ENCODE measurements at places on chromosomes 11 and 22.

DNA sequence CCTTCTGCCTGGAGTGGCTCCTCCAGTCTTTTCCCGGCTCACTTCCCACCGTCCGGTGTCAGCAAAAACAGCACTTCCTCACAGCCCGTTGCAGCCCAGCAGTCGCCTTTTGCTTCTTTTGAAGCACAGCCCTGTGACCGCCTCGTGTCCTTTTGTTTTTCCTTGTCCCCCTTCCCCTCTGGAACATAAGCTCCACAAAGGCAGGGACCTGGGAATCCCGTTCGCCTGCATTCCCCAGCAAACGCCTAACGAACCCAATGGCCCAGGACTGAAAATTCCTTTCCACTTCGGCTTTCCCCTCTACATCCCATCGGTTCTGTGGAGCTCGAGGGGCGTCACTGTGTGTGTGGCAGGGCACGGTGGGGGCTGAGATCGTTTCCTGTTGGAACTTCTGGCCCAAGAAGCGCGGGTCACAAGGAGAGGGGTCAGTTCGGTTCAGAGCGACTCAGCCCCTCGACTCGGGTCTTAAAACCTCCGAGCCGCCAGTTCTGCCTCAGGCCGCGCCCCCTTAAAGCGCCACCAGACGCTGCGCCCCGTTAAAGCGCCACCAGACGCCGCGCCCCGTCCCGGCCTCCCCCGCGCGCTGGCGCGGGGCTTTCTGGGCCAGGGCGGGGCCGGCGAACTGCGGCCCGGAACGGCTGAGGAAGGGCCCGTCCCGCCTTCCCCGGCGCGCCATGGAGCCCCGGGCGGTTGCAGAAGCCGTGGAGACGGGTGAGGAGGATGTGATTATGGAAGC is 841 bp downstream of the RIC8A start:
- DNase-seq, result no peak

GRCh38 chr22:29951791-29952413 is 68.9 kb downstream of the MTMR3 start:
- DNase-seq, result no peak

GRCh38 chr11:44743959-44744557 is 17.3 kb downstream of the TSPAN18 start:
- DNase-seq, result no peak

- no peak for DNase-seq
Observed at GRCh38 chr11:119315131-119316015, 1.6 kb downstream of the MCAM start.

DNA sequence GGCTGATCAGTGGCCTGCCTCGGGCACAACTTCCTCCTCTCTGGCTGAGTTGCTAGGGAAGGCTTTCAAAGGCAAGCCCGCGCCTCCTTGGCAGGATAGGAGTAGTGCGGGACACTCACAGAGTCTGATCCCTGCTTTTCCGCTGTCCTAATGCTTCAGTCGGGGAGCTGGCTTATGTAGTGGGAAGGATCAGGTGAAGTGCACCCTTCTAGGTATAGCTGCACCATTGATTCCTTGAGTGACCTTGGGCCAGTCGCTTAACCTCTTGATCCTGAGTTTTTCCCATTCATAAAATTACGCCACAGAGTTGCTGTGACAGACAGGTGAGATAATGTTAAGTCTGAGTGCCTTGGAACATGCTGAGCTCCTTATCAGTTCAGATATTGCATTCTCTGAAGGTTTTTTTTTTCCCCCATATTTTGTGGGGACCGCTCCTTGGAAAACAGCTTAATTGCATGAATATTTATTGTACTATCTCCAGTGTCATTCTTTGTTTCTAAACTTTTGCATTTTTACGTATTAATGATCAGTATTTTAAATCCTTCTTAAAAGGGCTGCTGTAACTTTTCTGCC is 961 bp downstream of the IPO7 start:
- no peak for DNase-seq

DNA sequence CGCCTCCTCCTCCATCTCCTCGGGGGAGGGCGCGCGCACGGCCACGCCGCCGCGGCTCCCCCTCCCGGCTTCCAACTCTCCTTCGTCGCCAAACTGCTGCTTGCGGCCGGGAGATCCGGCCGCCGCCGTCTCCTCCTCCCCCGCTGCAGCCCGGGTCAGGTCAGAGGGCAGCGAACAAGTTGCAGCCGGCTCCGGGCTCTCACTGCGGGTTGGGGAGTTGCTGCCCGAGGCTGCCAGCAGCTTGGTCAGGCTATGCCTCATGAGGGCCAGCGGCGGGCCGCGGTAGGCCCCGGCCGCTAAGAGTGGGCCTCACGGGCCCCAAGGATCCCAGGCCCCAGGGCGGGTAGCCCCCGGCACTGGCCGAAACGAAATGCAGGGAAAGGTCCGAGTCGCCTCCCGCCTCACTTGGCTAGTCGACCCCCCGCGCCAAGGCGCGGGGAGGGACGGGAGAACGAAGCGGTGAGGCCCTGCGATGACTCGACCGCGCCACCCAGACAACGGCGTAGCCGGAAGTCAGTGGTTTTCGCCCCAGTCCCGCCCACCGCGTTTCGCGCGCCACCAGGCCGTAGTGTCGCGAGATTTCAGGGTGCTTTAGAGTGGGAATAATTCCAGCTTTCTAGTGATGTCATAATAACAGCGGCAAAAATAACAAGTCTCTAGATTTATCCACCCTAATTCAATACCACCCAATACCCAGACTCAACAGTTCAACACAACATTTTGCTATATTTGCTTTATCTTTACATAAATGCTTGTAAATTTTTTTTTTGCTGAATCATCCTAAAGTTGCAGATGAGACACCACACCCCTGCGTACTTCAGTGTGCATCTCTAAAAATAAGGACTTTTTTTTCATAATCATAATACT is at the start of gene CREBZF:
CREBZF (minus strand) TSS at position 515 of the 867 bp plus-strand sequence; CDS start at position 261, 254 bp downstream.
- peak; percentile 61 for DNase-seq

DNA sequence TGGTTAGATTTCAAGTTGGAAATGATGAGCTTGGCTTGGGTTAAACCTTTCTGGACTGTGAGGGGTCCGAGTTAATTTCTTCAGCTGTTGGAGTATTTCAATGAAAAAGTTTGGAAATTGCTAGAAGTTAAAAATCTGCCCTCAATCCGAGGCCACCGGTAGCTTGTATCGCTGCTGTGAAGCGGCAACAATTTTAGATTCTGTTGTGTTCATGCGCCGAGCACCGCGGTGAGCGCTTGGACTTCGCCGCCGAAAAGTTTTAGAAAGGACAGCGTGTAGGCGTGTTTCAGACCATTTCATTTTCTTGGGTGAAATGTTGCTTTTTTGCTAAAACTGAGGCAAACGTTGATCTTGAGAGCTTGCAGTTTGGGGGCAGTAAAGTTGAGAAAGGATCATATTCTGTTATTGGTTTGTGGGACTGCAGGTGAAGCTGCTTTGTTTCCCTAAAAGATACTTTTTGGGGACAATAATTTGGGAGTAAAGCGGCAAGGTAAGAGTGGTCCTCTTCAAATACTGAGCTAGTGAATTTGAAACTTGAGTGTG is 928 bp downstream of the FBXO7 start:
- no peak for DNase-seq

- no peak for DNase-seq
Observed at GRCh38 chr11:115894176-115894575, 390.0 kb upstream of the CADM1 start.

GRCh38 chr11:35013514-35014233 is 97.3 kb downstream of the PDHX start:
- no peak for DNase-seq

GRCh38 chr11:78646564-78647185 is 72.0 kb upstream of the NARS2 start:
- DNase-seq, result no peak

GRCh38 chr22:42799461-42800405 is 57.3 kb downstream of the ARFGAP3 start:
- no peak for DNase-seq

DNA sequence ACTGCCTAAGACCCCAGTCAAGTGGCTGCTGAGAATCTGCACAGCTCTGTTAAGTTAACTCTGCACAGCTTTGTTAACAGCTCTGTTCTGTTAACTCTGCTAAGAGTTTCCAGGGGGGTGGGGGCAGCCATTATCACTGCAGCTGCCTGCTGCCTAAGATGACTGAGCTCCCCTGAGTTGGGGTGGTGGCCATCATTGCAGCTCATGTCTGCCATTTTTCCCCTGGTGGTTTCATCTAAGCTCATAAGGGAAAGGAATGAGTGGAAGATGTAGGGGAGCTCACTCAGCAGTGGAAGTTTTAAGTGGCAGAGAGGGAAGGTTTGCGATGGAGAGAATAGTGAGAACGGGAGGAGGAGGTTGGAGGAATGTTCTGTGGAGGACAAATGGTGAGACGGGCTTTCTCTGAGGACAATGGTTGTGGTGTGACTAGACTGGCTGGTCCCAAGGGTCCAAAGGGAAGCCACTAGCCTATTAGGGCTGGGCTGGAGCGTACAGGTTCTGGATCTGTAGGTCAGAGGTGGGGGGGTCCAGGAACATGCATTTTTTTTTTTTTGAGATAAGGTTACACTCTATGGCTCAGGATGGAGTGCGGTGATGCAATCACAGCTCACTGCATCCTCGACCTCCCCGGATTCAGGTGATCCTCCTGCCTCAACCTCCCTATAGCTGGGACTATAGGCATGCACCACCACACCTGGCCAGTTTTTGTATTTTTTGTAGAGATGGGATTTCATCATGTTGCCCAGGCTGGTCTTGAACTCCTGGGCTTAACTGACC is 13.5 kb upstream of the PLET1 start:
- no peak for DNase-seq

- no peak for DNase-seq
Observed at GRCh38 chr11:17468122-17468521, 8.5 kb downstream of the ABCC8 start.

- DNase-seq, result no peak
Observed at GRCh38 chr22:36760786-36761185, 15.1 kb downstream of the IFT27 start.

DNA sequence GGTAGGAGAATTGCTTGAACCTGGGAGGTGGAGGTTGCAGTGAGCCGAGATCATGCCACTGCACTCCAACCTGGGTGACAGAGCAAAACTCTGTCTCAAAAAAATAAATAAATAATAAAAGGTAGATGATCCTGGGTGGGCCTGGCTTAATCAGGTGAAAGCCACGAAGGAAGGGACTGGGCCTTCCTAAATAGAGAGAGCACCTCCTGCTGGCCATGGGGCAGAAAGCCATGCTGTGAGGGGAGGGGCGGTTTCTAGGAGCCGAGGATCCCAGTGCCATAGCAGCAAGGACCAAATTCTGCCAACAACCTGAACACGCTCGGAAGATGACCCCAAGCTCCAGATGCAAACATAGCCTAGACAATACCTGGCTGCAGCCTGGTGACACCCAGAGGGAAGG is 24.5 kb upstream of the DGKZ start:
- DNase-seq, result no peak

- no peak for DNase-seq
Observed at GRCh38 chr22:49259839-49260615, 567.6 kb downstream of the BRD1 start.

DNA sequence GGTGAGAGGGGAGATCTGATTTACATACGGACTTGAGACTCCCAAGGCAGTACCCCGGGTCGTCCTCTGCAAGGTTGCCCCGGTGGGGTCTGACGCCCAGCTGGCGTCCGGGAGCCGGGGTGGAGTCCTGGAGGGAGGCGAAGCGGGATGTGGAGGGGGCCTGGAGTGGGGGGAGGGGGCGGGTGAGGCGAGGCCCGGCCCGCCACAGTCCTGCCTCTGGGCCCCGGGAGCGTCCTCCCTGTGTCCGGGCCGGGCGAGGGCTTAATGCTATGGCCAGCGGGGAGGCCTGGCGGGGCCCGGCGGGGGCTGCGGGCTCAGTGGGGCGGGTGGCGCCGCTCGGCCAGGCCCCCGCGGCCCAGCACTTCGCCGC is 2.4 kb upstream of the MYBPC3 start:
- no peak for DNase-seq

DNA sequence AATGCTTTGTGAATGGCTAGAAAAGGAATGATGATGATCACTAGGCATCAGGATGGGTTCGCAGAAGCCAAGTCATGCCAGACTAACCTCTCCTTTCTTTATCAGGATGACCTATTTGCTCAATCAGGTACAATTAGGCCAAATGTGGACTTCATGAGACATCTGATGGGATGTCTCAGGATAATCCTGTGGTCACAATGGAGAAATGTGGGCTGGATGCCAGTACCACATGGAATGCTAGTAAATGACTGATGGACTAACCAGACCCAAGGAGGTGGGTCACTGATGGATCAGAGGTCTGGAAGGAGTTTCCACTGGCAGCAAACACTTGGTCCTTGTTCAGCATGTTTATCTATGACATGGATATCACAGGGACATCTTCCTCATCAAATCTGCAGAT is 94.8 kb upstream of the PHOX2A start:
- DNase-seq, result no peak

DNA sequence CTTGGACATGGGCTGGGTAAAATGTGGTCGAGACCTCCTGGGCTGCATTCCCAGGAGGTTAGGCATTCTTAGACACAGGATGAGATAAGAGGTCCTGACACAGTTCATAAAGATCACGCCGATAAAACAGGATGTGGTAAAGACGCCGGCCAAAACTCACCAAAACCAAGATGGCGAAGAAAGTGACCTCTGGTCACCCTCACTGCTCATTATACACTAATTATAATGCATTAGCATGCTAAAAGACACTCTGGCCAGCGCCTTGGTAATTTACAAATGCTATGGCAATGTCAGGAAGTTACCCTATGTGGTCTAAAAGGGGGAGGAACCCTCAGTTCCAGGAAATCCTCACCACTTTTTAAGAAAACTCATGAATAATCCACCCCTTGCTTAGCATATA is 983.3 kb downstream of the OPCML start:
- DNase-seq, result no peak

GRCh38 chr11:103484545-103484944 is 375.3 kb downstream of the DYNC2H1 start:
- no peak for DNase-seq

GRCh38 chr11:120260616-120261015 is 20.7 kb downstream of the POU2F3 start:
- DNase-seq, result no peak

DNA sequence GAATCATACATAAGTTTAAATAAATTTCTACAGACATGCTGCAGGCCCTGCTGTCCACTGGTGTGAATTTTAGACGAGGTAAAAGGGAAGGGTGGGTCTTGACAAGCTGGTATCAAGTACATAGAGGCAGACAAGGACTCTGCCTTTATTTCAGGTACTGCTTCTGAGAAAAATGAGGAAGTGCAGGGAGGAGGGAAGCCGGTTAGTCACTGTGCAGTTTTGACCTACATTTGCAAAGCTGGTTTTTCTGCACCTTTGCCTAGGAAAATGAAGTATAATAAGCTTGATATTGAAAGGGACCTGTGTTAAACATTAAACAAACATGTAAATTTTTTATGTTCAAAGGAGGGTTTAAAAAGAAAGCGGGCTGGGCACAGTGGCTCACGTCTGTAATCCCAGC is 24.6 kb downstream of the TMEM45B start:
- DNase-seq, result no peak

GRCh38 chr11:71183878-71184277 is 68.5 kb downstream of the SHANK2 start:
- no peak for DNase-seq

- DNase-seq, result no peak
Observed at GRCh38 chr11:65479184-65480145, 19.4 kb upstream of the MALAT1 start.

DNA sequence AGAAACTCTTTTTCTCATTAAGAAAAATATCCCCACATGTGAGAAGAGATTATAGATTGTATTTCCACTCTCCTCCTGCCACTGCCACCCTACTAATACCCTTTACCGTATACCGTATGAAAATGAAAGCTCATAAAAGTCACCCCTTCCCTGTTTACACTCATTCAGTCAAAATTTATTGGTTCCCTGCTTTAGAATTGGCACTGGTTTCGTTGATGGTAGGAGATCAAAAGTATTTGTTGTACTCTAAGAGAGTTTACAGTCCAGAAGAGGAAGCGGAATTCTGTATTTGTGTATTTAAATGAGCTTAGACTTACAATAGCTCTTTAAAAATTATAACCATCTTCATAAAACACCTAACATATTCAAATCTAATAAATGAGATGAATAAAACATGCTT is 68.2 kb downstream of the BBOX1 start:
- no peak for DNase-seq
